ENCODE measurements at places on chromosomes 1 and 21.

DNA sequence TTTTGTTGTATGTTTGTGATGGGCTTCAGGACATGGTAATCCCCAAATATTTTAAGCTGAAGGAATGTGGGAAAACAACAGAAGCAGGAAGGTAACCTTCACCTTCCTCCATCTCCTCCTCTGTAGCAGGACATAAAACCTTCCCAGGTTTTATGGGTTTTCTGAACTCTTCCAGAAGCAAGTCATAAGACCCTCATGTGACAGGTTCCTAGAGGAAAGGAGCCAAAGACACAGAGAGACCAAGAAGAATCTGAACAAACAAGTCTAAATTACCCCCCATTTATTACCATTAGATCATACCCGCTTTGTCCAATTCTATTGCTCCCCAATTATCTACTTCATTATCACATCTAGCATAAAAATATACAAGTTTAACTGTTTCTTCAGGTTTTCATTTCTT, 28.8 kb downstream of the SCMH1 start:
- no peak for DNase-seq

DNA sequence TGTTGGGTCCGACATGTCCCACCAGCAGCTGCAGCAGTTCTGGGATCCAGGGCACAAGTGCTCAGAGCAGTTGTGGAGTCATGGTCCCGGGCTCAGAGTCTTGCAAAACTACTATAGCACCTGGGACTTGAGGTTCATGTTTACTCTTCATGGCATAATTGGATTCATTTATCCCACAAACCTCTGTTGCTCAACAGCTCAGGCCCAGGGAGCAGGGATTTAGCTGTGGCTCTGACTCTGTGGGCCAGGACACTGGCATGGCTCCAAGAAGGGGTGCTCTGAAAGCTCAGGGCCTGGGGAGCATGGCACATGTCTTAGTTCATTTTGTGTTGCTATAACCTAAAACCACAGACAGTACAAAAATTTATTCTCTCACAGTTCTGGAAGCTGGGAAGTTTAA, 626.7 kb upstream of the ADGRL2 start:
- DNase-seq, result no peak

DNA sequence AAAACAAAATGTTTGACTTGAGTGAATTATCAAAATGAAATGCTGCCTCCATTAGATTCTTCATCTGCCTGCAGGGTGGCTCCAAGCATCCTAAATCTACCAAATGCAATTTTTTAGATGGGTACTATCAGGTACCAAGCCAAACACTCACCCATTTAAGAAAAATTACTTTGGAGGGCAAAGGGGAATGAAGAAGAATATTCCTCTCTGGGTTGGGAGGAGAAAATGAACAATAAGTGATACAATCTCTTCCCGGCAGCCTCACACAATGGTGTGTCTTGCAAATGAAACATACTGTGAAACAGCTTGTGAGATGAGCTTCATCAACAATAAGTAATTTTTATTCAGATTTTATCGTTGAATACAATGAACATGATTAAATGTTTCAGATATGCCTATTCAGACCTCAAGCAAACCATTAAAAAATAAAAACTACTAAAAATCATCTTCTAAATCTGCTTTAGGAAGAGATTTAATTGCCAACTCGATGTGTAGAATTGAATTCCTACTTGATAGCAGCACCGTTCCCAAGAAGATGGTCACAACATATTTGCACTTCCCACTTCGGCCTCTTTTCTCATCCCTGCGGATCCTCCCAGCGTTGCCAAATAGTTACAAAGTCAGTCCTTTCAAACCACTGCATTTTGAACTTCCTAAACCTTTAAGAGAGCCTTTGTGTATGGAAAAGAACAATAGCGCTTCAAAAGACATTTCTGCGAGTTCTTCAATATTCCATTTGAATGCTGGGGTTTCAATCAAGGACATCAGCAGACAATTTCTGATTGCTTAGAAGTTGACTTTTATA, 2.7 kb downstream of the DAB1 start:
- DNase-seq, result no peak

GRCh38 chr21:46137908-46138307, 17.5 kb downstream of the FTCD start:
- DNase-seq, result no peak

- DNase-seq, result no peak
Measured at GRCh38 chr1:154501423-154502065, 475 bp upstream of the TDRD10 start.

GRCh38 chr1:15720861-15721260, 15.2 kb upstream of the SLC25A34 start:
- DNase-seq, result no peak

- DNase-seq, result no peak
Measured at GRCh38 chr1:184770181-184770979, 15.7 kb upstream of the EDEM3 start.

DNA sequence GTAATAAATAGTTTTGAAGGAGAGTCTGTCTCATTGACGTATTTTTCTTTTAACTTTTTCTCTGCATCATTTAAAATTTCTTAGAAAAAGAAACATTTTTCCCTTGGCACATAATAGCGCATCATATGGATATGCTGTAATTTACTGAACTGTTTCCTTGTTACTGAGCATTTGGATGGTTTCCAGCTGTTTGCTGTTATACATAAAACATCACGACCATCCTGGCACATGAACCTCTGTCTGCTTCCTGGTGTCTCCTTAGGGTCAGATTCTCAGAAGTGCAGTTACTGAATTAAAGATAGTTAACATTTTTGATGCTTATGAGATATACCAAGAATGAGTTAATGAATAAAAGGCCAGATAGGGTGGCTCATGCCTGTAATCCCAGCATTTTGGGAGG, 67.2 kb downstream of the BACE2 start:
- DNase-seq, result no peak

DNA sequence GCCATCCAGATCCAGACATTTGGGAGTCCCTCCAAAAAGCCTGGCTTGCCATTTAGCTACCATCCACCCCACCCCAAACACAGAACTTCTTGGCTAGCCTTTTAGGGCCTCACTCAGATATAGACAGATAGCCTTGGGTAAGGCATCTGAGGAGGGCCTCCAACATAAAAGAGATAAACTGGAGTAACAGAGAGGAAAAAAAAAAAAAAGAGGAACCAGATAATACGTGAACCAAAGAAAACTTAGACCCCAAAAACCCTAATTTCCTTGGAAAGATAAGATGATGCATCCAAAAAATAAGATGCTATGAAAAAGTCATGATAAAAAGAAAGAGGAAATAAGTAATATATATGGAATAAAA, 19.8 kb upstream of the LSS start:
- no peak for DNase-seq

GRCh38 chr1:21149430-21149854, 27.3 kb downstream of the EIF4G3 start:
- no peak for DNase-seq

DNA sequence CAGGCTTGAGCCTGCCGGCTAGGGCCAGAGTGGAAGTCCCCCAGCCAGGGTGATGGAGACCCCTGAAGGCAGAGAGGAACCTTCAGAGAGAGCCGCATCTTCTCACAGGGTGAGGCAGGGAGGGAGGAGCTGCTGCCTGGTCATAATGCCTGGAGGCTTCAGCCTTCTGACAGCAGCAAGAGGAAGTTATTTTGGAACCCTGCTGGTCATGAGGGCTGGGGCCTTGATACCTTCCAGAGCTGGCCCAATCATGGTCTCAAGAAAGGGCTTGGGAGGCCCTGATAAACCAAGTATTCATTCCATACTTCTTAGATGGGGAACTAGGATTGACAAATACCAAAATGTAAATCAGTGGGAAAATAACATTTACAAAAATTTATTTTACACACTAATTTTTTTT, 26.6 kb upstream of the MPZL1 start:
- no peak for DNase-seq

DNA sequence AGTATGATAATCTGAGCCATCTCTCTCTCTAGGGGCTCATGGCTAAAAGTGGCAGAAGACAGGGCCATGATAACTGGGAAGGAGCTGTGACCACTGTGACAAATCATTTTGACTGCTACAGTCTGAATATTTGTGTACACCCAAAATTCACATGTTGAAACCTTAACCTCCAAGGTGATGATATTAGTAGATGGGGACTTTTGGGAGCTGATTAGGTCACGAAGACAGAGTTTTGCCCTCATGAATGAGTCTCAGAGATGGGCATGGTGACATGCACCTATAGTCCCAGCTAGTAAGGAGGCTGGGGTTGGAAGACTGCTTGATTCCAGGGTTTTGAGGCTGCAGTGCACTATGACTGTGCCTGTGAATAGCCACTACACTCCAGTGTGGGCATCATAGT, 174.9 kb downstream of the PLD5 start:
- no peak for DNase-seq

DNA sequence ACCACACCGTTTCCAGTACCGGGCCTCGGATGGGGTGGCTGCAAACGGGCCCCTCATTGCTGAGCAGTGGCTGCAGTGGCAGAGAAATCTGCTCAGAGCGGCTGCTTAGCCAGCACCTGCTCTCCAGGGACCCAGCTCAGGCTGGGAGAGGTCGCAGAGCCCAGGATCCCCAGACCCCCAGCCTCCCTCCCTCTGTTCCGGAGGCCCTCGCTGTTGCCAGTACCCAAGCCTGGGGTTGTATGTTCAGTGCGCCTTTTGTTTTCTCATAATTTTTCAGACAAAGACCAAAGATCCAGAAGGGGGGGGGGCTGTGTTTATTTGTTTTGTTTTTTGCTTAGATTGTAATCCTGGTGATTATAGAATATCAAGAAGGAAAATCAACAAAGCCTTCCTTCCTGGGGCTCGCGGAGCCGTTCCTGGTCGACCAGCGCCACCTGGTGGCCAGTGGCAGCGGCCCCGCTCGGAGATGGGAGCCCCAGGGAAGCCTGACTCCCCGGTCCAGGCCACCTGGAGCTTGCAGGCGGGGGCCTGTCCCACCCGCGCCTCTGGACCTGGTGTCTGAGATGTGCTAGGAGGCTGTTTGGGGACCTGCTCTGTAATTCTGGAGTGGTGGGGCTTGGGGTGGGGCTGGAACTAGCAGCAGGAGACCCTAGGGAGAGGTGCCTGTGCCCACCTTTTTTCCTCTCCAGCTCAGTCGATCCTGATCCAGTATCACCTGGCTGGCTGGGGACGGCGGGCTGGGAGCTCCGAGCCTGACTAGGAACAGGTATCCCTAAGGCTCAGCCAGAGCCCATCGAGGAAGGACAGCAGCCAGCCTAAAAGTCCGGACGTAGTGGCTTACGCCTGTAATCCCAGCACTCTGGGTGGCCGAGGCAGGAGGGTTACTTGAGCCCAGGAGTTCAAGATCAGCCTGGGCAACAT, 123.9 kb upstream of the VAMP3 start:
- no peak for DNase-seq

GRCh38 chr1:114173680-114174079, 20.0 kb upstream of the SYT6 start:
- DNase-seq, result no peak

DNA sequence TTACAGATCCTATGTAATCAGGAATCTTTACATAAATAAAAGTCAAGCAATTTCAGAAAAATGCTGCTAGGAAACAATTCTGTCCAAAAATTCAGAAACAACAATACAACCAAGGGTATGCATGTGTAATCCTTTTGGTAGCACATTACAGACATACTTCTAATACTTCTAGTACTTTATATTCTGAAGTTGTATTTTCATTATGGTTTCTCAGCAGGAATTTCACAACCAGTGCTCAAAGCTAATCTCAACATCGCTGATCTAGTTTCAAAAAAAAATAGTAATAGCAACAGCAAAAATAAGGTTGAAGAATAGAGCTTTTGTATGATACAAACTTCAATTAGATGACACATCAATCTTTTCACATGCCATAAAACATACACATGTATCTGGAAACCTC, 545.2 kb downstream of the LTN1 start:
- DNase-seq, result no peak

Data from iPS DF 19.7 (cell line).